ENCODE measurements at places on chromosomes 5 and 9.

DNA sequence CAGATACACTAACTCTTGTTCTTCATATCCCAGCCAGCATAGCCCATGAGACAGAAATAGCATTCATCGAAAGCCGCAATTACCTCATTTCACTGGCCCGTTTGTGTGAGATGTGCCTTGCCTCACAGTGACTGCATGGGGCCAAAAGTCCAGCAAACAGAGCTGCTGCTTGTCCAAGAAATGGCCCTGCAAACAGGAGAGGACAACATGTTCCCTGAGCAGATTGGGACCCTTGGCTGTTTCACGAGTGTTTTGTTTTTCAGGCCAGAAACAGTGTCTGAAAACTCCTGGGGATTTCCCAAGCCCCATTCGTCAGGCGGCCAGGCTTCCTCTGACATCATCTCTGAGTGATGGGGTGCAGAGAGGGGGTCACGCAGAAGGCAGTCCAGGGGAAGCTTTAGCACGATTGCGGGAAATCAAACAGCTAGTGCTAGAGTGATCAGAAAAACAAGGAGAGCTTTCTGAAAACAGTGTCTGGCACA is 503.6 kb upstream of the PAPPA start:
- peak; percentile 41 for DNase-seq

- no peak for DNase-seq
Measured at GRCh38 chr9:21095561-21095960, 17.8 kb upstream of the IFNB1 start.

DNA sequence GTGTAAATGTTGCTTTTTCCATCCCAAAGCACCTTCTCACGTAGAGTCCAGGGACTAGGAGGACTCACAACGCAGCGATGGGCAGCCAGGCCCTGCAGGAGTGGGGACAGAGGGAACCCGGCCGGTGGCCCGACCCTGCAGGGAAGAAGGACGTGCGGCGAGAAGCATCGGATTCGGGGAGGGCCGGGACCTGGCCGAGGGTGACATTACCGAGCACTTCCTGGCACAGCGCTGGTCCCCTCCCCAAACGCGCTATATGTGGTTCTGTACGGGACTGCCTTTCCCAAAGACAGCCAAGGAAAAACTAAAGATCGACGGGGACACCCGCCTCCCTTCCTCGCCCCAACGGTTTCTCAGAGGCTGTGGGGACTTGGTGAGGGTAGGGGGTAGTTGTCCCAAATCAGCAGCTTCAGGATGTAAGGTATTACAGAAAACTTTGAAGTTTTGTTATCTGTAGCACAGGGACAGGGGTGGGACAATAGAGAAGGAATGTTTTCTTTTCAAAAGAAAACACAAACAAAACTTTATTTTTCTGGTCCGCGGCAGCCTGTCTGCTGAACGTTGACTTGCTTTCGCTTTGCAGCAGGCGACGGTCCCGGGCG is 887 bp upstream of the MAP3K1 start:
- DNase-seq: no peak

DNA sequence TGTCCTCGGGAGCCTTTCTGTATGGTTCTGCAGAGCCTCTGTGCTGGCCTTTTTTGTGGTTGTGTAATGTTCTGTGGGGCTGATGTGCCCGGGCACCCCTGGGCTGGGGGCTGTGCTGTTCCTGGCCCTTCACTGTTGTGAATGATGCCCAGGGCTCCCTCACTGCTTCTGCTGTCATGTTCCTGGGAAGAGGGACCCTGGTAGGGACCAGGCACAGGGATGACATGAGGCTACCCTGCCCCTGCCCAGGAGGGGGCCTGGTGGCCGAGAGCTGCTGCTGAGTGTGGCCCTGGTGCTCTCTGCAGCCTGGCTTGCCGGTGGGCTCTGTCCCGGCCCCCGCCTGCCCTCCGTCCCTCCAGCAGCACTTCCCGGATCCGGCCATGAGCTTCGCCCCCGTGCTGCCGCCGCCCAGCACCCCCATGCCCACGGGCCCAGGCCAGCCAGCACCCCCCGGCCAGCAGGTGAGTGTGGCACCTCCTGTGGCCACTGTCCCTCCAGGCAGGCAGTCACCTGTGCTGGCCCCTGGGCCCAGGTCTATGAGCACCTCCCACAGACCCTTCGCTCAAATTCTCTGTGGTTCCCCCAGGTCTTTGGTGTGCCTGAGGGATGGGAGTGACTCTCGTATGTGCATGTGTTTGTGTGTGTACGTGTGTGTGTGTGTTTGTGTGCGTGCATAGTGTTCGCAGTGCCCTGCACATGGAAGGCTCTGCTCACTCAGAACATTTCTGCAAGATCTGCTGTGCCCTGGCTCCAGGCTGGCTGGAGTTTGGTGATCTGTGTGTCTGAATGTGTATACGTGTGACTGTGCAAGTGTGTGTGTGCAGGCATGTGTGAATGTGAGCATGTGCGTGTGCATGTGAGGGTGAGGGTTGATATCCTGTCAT is 72.3 kb downstream of the WNK2 start:
- no peak for DNase-seq

DNA sequence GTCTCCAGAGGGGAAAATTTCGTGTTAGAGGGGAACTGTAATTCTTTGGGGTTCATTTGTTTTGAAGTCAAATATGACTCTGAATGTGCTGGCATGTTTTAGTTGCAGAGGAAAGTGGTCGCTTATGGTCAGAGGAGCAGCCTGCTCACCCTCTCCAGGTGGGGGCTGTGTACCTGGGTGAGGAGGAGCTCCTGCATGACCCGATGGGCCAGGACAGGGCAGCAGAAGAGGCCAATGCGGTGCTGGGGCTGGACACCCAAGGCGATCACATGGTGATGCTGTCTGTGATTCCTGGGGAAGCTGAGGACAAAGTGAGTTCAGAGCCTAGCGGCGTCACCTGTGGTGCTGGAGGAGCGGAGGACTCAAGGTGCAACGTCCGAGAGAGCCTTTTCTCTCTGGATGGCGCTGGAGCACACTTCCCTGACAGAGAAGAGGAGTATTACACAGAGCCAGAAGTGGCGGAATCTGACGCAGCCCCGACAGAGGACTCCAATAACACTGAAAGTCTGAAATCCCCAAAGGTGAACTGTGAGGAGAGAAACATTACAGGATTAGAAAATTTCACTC is 13.5 kb downstream of the TXNDC15 start:
- DNase-seq: no peak

DNA sequence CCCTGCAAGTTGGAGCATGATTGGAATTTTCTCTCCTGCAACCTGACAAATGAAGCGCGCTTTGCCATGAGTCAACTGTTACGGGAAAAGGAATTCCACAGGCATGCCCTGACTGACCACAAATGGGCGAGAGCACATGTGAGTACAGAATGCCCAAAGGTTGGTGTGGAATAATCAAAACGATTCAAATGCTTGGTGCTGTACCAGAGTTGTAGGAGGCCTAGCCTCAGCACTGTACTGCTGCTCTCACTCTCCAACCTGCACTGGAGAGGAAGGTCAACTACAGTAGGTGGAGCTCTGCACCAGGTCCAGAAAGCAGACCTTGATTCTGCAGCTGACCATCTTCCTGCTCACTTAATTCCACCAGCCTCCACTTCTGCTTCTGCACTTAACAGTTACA is 406.9 kb upstream of the ACTBL2 start:
- peak; percentile 87 for DNase-seq

GRCh38 chr5:138974227-138975063 is 99.3 kb upstream of the LRRTM2 start:
- DNase-seq: peak; percentile 15

- no peak for DNase-seq
Measured at GRCh38 chr9:87546704-87547103, 49.0 kb downstream of the DAPK1 start.

GRCh38 chr5:13843175-13843846 is 101.2 kb downstream of the DNAH5 start:
- no peak for DNase-seq

DNA sequence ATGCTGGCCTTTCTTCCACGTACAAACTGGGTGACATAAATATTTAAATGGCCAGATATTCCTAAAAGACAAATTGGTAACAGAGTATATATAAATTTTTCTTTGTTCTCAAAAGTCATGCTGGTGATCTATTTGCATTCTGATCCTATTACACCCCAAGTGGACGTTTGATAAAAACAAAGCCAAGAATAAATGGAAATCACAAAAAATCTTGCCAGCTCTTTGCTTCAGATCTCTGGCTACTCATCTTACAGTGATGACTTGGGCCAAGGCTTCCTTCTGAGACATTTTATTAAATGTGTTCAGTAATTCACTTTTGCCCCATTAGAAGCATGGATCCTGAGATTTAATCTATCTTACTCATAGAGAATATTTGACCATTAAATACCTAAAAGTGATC is 444.3 kb upstream of the PIK3R1 start:
- no peak for DNase-seq

DNA sequence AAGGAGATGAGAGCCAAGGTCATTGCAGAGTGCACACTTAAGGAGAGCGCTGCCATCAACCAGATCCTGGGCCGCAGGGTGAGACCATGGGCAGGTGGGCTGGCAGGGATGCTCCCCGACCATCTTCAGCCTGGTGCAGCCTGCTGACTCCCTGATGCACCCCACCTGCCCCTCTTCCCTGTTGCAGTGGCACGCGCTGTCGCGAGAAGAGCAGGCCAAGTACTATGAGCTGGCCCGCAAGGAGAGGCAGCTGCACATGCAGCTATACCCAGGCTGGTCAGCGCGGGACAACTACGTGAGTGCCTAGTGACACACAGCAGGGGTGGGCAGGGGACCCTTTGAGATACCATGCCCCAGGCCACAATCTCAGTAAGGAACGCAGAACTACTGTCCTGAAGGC is 28.3 kb downstream of the TCF7 start:
- DNase-seq: no peak

DNA sequence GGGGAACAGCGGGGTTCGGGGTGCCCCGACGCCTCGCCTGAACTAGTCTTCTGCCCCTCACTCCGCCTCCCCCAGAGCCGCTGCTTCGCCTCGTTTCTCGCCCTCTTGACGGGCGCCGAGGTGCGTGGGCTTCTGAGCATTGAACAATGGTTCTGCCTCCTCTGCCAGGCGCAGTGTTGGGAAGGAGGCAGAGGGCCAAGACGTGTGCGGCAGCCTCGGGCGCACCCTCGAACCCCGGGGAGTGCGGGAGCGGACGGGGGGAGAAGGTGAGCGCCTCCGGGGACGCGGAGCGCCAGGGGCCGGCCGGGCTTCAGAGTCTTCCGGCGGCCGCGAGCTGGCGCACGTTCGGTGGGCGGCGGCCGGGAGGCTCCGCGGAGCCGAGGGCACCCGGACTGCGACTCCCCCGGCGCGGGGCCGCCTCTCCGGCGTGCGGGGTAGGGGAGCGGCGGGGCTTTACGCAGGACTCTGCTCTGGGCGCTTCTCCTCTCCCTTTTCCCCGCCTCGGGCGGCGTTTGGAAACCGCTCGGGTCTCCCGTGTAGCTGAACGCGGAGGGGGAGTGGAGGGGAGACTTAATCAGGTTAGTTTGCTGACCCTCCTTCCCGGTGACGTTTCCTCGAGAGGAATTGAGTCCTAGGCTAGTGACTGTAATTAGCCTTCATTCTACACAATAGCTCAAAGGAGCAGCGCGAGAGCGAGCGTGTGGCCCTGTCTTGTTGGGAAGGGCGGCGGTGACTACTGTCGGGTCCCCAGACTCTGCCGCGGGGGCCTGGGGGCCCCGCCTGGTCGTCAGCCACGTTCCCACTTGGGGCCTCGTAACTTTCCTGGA is 1.1 kb downstream of the VLDLR start:
- no peak for DNase-seq

GRCh38 chr5:141760753-141761152 is 78.7 kb upstream of the ARAP3 start:
- no peak for DNase-seq

DNA sequence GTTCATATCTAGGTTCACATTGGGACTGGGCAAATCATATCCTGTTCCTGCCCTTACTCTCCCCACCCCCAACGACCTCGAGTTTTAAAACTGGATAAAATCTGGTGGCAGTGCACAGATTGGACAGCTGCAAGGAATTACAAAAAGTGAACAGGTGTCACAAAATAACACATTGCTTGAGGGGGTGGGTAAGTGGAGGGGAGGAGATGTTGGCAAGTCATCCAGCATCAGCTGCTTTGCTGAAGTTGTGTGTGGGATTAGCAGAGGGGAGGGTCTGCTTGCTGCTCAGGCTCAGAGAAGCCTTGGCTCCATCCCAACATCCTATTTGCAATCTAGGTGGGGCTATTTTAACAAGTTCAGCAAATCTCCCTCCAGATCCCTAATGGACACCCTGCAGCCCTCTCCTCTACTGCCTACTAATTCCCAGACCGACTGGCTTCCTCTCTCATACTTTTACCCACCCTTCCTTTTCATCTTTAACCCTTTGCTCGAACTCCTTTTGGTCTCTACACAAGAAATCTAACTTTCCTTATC is 39.8 kb upstream of the SLC24A2 start:
- no peak for DNase-seq

DNA sequence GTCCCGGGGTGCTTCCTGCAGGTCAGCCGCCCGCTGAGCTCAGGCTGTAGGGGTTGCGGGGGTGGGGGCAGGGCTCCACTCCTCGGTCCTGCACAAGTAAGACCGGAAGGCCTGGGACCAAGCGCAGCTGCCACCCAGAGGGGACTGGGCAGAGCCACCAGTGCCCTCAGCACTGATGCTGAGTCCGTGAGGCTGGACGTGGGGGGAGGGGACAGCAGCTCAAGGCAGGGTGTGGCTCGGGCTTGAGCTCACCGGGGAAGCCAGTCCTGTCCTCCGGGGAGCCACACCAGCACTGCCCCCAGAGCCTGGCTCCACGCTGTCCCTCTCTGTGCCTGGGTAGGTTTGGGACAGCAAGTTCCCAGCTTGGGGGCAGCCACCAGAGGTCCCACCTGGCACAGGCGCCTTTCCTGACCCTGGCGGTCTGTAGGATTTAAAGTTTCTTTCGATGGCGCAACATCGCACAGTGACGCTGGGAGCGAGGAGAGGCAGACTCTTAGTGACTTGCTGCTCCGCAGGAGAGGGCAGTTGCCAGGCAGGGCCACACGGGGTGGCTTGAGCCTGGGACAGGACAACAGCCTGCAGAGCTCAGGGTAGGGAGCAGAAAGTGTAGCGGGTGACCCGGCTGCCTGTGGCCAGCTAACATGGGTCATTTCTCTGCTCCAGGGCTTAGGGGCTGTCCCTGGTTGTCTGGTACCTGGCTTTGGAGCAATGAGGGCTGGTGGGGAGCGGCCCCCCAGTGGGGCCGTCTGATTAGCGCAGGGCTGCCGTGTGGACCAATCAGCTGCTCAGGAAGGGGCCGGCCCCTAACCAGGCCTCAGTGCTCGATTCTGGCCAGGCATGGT is 5.7 kb downstream of the LCN1 start:
- no peak for DNase-seq

DNA sequence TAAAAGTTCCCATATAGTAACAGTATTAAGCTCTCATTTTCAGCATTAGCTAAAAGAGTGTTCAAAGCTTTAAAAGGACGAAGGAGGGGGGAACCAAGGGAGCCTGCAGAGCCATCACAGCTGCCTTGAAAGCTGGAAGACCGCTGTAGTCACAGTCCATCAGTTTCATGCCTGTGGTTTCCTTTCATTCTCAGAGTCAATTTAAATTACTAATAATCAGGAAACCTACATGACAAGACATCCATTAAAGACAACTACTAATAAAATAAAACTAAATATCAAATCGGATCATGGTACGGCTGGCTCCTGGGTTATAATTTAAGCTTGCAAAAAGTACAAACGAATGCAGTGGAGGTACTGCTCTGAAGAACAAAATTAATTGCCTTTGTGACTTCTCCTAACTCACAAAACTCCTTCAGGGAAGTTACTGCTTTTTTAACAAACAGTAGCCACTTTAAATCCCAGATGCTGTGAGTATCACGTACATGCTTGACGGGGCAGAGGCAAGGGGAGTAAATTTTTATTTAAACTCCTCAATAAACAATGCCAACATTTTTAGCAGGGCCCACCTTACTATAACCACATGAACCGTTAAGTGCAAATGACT is 213.5 kb downstream of the DENND1A start:
- no peak for DNase-seq
